ENCODE measurements at places on chromosomes 3 and 15.

- no peak for DNase-seq
Observed at GRCh38 chr3:5579139-5579602, 391.7 kb downstream of the EDEM1 start.

GRCh38 chr15:60838206-60838605 is 359.3 kb upstream of the ICE2 start:
- no peak for DNase-seq

GRCh38 chr15:30859091-30859874 is 44.4 kb upstream of the FAN1 start:
- DNase-seq: no peak

- DNase-seq: no peak
Observed at GRCh38 chr3:116015931-116016330, 392.6 kb downstream of the GAP43 start.

DNA sequence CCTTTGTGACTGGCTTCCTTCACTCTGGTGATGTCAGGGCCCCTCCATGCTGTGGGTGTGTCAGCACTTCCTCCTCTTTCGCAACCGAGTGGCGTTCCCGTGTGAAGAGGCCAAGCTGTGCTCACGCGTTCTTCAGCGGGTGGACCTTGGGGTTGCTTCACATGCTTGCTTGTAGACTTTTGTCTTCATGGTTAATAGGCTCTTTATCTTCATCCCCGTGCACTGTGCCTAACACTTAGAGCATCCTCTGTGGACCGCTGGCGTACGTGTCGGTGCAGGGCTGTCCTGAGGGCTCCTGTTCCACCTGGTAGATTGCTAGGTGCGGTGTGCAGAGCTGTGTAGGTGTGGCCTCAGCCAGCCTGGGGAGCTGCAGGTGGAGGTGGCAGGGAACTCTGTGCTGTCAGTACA is 182.3 kb downstream of the OR4M2 start:
- peak; percentile 77 for DNase-seq

- no peak for DNase-seq
Observed at GRCh38 chr3:168493412-168494205, 397.9 kb upstream of the GOLIM4 start.

DNA sequence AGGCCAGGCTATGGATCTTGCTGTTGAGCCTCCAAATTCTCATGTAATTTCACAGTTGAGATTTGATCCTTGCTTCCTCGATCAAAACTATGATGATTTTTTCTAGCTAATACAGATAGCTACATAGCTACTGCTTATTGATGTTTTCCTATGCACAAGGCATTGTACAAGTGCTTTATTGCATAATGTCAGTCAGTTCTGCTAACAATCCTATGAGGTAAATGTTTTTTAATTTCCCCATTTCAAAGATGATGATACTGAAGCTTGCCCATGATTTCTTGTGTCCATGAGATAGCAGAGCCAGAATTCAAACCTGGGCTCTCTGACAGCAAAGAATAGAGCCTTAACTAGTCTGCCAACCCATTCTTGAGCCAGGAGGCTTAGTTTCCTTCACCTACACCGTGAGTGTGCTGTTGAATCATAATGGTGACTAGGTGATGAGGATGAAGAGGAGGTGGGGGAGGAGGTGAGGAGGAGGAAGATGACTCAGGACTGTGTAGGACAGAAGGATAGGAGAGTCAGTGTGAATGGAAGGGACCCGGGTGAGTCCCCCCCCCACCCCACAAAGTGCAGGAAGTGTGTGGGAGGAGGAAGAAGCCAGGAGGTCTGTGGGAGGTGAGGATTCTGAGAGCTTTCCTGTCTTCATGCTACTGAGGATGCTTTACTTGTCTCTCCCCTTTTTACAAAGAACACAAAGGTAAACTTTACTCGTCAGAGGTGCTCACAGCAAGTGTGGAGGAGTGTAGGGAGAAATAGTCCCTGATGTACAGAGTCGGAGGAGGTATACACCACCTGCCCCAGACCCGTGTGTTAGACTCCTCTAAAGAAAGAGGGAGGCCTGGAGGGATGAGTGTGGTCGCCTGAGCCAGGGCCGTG is 3.6 kb downstream of the TAGLN3 start:
- no peak for DNase-seq

- no peak for DNase-seq
Observed at GRCh38 chr3:141955175-141955574, 78.7 kb downstream of the ATP1B3 start.

DNA sequence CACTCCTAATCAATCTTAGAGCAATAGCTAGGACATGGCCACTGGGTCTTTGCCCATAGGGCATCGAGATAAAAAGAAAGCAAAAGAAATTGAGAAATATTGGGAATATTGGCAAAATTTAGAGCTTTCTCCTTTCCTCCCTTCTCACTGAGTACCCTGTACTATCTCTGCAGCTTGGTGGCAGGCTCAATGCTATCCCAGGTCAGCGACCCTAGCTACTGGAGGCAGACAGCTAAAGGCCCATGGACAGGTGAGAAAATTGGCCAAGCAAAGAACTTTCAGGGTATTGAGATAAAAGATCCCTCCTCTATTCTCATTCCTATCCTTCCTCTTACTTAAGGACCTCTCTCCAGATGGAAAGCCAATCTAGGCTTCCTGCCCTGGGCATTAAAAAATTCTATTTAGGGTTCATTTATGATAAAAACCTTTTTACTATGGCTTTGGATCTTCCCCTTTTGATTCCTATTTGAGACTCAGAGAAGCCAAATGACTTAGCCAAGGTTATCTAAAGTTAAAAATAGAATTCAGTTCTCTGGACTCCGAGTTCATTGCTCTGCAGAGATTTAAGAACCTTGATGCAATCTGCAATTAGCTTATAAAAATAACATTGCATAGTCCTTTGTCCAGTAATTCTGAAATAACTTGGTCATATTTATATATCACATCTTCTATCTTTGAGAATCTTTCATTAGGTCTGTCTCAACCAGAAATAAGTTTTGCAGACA is 75.4 kb downstream of the THRB start:
- no peak for DNase-seq

DNA sequence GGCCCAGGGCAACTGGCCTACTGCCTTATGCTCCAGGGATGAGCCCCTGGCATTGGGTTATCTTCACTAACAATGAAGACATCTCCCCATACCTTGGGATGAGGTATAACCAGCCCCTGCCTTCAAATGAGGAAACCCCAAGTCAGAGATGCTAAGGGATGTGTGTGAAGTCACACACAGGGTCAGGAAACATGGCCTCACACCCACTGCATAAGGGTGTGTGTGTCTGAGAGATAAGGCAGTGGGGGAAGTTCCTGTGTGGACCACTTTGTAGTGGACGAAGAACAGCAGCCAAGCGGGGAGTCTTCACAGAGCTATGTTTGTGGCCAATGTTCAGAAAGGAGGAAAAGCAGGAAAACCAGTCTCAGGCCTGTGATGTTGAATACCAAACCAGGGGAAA is 10.5 kb downstream of the ELP6 start:
- DNase-seq: no peak

- DNase-seq: no peak
Observed at GRCh38 chr15:66644869-66645268, 57.2 kb upstream of the SMAD6 start.

GRCh38 chr15:79093352-79093935 is 2.9 kb upstream of the RASGRF1 start:
- DNase-seq: no peak

DNA sequence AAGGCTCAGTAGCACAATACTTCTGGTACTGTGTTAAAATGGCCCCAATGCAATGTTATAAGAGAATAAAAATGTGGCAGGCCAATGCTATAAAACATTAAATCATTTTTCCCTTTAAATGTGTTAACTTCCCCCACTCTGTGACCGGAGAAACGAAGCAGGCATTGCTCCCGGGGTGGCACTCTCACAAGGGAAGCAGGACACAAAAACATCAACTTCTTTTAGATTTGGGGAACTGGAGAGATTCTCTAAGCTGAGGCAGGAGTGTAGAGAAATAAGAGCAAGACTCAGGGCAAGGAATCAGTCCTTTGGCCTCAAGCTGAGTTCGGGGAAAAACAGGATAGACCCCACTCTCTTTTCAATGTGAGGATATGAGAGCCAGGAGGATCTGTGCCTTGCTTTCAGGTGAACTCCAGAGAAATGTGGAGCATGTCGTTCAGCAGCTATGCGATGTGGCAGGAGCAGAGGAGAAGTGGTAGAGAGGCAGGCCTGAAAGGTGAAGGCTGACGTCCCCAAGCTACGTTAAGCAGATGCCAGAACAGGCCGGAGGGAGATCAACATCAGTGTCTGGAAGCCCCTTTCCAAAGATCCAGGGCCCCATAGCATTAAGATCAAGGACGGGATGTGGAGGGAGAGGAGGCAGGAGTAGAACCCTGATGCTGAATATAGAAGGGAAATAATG is 160.2 kb downstream of the PLD1 start:
- no peak for DNase-seq

- no peak for DNase-seq
Observed at GRCh38 chr15:45268135-45268534, 16.1 kb downstream of the SLC28A2 start.
